ENCODE measurements at places on chromosomes 12 and 14.
A peak's percentile ranks its signal among the peaks of the same experiment; 100 is the strongest.

DNA sequence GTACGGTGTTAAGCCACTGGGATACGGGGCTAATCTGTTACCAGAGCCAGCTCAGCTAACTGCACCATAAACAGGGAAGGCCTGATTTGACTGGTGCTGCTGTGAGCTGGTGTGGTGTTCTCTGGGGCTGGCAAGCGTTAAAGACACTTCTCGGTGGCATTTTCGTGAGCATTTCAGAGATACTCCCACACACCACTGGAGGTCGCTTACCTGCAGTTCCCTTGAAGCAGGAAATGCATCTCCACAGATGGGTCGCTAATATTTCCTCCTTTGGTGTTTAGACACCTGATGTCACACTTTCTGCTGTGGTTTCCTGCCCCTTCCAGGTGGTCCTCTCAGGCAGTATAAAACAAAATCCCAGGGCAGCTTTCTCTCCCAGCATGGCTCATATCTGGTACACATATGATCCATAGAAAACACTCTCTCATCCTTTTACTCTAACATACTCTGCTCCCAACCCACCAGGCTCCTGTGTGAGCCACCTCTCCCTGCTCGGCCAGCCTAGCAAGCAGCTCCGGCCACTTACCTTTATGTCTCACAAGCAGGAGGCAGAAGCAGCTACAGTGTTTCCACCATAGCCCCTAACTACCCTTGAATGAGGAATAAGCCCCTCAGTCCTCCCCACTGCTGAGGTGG, 129.9 kb upstream of the GRIN2B start:
- no peak for DNase-seq

DNA sequence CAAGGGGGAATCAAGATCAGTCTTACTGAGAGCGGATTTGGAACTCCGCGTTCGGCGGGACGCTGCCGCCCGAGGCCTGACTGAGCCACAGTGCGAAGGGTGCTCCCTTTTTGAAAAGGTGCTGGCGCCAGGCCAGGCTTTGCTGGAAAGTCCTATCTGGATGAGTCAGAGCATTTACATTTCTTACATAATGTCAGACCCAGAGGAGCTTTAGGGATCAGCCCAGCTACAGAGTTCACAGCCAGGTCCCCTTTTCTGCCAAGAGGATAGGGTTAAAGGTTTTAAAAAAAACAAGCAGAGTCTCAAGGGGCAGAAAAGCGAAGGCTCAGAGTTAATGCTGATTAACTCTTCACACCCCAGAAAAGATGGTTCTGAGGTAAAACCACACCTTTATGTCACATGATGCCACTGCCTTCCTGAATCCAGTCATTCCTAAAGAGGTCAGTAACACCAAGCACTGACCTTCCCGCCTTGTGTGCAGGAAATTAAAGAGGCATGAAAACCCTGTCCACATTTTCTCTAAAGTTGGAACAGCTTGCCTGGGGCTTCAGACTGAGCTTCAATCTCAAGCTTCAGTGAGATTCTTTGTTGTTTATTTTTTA, 11.7 kb upstream of the FBXL14 start:
- DNase-seq, result peak; percentile 63

DNA sequence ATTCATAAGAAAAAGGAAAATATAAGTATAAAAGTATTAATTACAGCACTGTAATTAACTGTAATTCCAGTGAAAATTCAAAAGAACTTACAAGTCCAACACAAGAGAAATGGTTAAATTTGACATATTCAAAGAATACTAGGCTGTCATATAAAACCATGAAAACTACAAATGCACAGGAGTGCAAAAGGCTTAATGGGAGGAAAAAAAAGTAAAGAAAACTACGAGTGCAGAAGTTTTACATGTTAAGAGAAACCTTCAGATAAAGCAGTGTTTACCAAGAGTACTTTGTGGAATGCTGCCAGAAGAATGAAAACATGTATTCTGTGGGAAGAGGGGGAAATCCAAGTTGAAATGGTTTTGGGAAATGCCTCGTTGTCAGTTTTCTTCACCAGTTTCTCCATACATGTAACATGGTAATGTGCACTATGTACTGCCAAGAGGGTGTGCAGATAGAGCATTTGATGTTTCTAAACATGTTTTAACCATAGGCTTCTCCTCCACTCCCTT, 9.1 kb downstream of the HEATR5A start:
- DNase-seq, result no peak

DNA sequence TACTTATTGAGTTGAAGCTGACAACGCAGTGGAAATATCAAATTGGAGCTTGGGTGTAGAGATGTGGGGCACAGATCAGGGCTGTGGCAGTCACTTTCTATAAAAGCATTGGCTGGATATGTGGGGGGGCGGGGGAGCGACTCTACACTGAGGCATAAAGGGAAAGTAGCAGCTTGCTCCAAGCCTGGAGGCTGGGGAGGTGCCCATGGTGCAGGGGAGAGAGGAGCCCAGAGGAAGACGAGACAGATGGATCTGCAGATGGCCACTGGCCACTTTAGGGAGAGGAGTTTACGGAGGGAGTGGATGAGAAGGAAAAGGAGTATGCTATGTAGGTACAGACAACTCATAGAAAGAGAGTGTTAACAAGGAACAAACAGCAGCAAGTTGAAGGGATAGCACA, 13.5 kb upstream of the NGB start:
- peak; percentile 67 for DNase-seq

DNA sequence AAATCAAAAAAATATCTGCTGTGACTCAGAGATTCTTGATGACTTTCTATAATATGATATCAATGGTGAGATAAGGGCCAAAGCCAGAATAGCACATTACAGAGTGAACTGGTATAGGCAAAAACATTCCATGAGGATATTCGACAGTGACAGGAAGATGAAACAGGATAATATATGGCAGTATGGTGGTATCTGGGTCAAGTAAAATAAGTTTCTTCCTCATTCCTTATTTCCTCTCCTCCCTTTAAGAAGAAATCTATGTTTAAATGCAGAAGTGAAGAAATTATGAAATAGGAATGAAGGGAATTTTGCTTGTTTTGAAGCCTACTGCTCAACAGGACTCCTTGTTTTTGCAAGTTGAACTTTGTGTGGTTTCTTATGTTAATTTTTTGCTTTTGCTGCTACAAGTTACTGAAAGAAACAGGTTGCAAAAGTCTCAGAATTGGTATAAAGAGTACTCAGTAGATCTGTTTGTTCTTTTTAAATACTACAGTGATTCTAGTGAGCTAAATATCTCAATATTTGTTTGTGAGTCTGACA, 7.0 kb downstream of the ACSS3 start:
- DNase-seq, result no peak

GRCh38 chr14:63486738-63487137, 56.4 kb downstream of the PPP2R5E start:
- DNase-seq, result no peak

- no peak for DNase-seq
These were observed 30.1 kb downstream of the ANAPC7 start for GRCh38 chr12:110373425-110373824.

- DNase-seq, result no peak
These were observed 35.3 kb downstream of the GAS2L3 start for GRCh38 chr12:100608776-100609175.

DNA sequence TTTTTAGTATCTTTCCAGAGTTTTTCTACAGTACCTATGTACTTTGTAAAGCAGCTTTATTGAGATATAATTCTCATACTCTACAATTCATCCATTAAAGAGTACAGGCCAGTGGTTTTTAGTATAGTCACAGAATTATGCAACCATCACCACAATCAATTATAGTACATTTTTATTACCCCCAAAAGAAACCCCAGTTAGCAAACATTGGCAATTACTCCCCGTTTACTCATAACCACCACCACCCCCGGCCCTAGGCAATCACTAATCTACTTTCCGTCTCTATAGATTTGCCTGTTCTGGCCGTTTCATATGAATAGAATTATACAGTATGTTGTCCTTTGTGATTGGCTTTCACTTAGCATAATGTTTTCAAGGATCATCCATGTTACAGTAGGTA, 119.8 kb downstream of the KICS2 start:
- no peak for DNase-seq

DNA sequence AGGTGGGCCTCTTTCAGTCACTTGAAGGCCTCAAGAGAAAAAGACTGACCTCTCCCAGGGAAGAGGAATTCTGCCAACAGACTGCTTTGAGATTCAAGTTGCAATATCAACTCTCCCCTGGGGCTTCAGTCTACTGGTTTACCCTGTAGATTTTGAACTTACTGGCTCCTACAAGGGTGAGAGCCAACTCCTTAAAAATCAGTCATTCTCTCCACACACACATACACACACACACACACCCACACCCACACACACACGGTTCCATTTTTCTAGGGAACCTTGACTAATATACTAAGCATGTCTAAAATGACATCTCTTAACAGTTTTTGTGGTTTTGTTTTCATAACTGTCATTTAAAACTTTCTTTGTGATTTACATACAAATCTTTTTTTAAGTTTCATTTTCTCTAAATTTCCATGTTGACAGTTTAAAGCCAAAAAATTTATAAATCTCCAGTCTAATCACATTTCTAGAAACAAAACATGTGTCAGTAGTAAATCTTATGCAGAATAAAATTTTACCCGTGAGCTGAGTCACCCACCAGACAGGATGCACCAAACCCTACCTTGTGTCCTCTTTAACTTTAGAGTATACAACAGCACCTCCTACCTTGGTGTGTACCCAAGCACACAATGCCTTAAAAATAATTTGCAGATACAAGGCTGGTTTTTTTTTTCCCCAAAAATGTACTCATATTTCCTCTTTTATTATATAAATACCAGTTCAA, 394.6 kb downstream of the AEBP2 start:
- DNase-seq, result no peak
